ENCODE measurements at places on chromosomes 12 and 14. TPM values are rescaled to one million over a fixed set of nuclear protein-coding genes. Genes with fewer than 3 reads are reported as not detected.

Gene PROX2
- total RNA-seq: not detected

Gene RNASE3
- total RNA-seq: not detected

- H3K4me1 ChIP-seq: peaks cover 38% of the 10 kb centered on the region
- H3K4me3 ChIP-seq: peak within 1 kb of the TSS; percentile 96
- DNase-seq: peak; percentile 98
- H3K36me3 ChIP-seq: peaks cover 44% of the 10 kb centered on the region
- no peaks in the 10 kb centered on the region for H3K27me3 ChIP-seq
- peak within 1 kb of the TSS; percentile 98 for H3K27ac ChIP-seq
Measured at GRCh38 chr14:49892636-49893308, at the start of gene ARF6. ARF6 (plus strand) TSS chr14:49893082; CDS start chr14:49893737, 655 bp downstream.

- peaks cover 8% of the 10 kb centered on the region for H3K36me3 ChIP-seq
- no peaks in the 10 kb centered on the region for H3K27me3 ChIP-seq
- H3K4me1 ChIP-seq: peaks cover 70% of the 10 kb centered on the region
- H3K4me3 ChIP-seq: peak overlapping the region; percentile 19
- peak; percentile 76 for DNase-seq
Measured at GRCh38 chr12:108618079-108618952, 15.4 kb downstream of the SELPLG start.

DNA sequence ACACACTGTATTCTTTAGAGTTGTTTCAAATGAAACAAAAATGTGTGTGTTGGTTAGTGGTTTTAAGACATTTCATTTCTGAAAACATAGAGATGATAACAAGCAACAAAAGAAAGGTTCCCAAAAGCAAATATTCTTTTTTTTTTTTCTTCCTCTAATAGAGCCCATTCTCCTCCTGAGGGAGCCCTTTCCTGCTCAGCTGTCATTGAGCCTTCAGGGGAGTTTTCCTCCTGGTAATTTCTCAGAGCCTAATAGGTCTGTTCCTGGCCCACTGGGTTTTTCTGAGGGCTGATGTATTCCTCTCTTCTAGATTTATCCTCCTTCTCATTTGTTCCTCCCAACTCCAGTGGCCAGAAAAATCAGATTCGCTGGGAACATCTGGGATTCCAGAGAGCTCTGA lies 654.5 kb downstream of the NOVA1 start:
- no peaks in the 10 kb centered on the region for H3K27me3 ChIP-seq
- no peaks in the 10 kb centered on the region for H3K4me1 ChIP-seq
- H3K27ac ChIP-seq: no peak overlapping the region
- no peak overlapping the region for H3K4me3 ChIP-seq
- no peak for DNase-seq

DNA sequence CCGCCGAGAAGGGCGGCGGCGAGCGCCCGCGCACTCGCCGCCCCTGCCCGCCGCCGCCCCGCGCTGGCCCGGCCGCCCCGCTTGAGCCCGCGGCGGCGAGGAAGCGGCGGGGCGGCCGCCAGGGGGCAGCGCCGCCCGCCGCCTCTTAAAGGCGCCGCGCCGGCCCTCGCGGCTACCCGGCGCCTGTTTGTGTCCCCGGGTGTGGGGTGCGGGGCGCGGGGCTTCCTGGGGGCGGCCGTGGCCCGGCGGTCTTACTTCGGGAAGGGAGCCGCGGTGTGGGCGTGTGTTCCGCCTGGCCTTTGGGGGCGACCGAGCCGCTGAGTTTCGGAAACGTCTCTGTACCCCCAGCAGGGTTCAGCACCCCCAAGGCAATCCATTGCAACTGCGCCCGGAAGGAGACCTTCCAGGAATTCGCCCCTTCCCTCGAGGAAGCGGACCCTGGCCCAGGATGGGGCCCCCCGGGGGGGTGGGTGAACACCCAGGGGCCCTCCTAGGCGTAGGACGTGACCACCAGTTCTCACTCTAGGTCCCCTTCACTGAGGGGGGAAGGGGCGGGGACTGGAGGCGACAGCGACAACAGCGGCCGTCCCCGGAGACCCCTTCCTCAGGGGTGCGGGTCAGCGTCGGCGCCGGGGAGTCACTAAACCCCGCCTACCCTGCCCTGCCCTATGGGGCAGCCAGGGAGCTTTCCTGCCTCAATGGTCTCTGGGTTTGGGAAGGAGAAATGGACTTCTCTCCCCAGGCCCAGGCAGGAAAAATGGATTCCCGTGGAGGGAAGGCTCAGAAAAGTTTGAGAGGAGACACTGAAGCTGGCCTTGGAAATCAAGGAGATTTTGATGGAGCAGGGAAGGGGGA lies at the start of gene ITPK1:
TSS of gene ITPK1 (minus strand) at position 105 of the 855 bp plus-strand sequence. CDS start 762 bp downstream, outside the sequence.
- H3K36me3 ChIP-seq: peaks cover 2% of the 10 kb centered on the region
- no peaks in the 10 kb centered on the region for H3K27me3 ChIP-seq
- peaks cover 32% of the 10 kb centered on the region for H3K4me1 ChIP-seq
- peak within 1 kb of the TSS; percentile 91 for H3K4me3 ChIP-seq
